ENCODE measurements at places on chromosomes 5 and 9.

- no peak for DNase-seq
These were observed 227.6 kb downstream of the SEC61B start for GRCh38 chr9:99449726-99450125.

- no peak for DNase-seq
These were observed 92.4 kb downstream of the ARHGAP26 start for GRCh38 chr5:142862594-142862993.

DNA sequence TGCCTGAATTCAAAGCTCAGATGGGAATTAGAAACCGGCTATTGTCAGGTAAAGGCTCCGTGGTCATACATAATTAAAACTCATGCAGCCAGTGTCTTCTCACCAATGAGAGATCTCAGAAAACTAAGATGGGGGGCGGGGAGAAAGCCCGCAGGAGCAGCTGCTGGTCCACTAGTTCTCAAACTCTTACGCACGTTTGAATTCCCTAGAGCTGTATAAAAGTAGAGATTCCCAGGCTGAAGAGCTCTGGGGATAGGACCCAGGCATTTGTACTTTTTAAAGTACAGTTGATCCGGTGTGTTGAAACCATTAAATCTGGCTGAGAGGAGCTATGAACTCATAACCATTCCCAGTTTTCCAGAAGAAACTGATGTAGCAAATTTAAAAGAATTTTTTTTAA is 68.5 kb downstream of the FRMD3 start:
- no peak for DNase-seq

GRCh38 chr5:119105971-119106370 is 35.1 kb downstream of the DMXL1 start:
- no peak for DNase-seq

GRCh38 chr9:110655754-110656641 is 12.6 kb upstream of the MUSK start:
- no peak for DNase-seq

GRCh38 chr5:132854301-132854700 is 12.0 kb downstream of the GDF9 start:
- DNase-seq, result no peak

All from activated CD8-positive, alpha-beta T cell treated with anti-CD3 and anti-CD28 coated beads, Interleukin-2, amount 10 ng/mL, durations not matched to agents 7 days and 5 days (primary cell).